ENCODE measurements at places on chromosomes 1 and 21. TPM values are rescaled to one million over a fixed set of nuclear protein-coding genes. Genes with fewer than 3 reads are reported as not detected.

- H3K4me3 ChIP-seq = no peak overlapping the region
- no peaks in the 10 kb centered on the region for H3K36me3 ChIP-seq
- no peaks in the 10 kb centered on the region for H3K27me3 ChIP-seq
- DNase-seq = no peak
- H3K4me1 ChIP-seq = no peaks in the 10 kb centered on the region
- H3K27ac ChIP-seq = no peak overlapping the region
Measured at GRCh38 chr1:189605226-189605625, 872.4 kb downstream of the BRINP3 start.

GRCh38 chr21:33401630-33401992 lies 1.6 kb upstream of the IFNGR2 start:
- H3K36me3 ChIP-seq = no peaks in the 10 kb centered on the region
- no peak for DNase-seq
- H3K4me3 ChIP-seq = no peak overlapping the region
- no peaks in the 10 kb centered on the region for H3K27me3 ChIP-seq
- H3K27ac ChIP-seq = no peak overlapping the region

- H3K27me3 ChIP-seq = no peaks in the 10 kb centered on the region
- H3K36me3 ChIP-seq = no peaks in the 10 kb centered on the region
- peak overlapping the region; percentile 24 for H3K4me3 ChIP-seq
- DNase-seq = no peak
Measured at GRCh38 chr1:27869719-27870085, 2.6 kb upstream of the THEMIS2 start.

DNA sequence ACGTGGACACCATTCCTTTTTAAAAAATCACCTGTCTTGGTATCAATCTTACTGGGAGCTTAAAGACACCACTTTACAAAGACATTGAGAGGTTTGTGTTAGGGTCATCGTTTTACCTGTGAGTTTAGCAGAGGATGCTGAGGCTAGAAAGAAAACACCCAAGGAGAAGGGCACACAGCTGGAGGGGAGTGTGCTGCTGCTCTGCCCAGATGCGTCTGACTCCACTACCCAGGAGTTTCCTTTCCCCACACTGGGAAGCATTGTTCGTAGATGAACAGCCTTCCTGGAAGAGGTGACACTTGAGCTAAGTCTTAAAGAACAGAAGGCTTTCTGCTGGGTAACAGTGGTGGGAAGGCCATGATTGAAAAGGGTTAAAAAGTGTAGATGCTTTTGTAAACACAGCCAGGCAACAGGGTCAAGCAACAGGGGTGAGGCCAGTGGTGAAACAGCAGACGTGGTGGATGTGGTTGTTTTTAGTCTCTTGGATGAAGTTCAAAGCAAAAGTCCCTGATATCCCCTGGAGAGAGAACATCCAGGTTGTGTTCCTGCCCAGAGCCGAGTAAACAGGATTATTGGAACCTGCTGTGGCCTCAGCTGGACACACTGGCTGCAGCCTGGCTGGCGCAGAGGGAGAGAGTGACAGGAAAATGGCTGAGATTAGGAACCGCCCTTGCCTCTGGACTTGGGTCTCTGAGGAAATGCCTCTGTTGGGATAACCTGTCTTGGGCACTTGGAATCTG lies 198.6 kb upstream of the JUN start:
- H3K4me1 ChIP-seq = peaks cover 4% of the 10 kb centered on the region
- H3K27me3 ChIP-seq = no peaks in the 10 kb centered on the region
- DNase-seq = no peak
- no peak overlapping the region for H3K4me3 ChIP-seq

GRCh38 chr21:15625363-15625762 lies 104.4 kb upstream of the USP25 start:
- no peak overlapping the region for H3K27ac ChIP-seq
- no peaks in the 10 kb centered on the region for H3K27me3 ChIP-seq

GRCh38 chr1:75127916-75128717 lies 6.1 kb upstream of the LHX8 start:
- no peaks in the 10 kb centered on the region for H3K36me3 ChIP-seq
- H3K4me1 ChIP-seq = no peaks in the 10 kb centered on the region
- H3K27me3 ChIP-seq = peaks cover 11% of the 10 kb centered on the region
- H3K4me3 ChIP-seq = no peak overlapping the region

DNA sequence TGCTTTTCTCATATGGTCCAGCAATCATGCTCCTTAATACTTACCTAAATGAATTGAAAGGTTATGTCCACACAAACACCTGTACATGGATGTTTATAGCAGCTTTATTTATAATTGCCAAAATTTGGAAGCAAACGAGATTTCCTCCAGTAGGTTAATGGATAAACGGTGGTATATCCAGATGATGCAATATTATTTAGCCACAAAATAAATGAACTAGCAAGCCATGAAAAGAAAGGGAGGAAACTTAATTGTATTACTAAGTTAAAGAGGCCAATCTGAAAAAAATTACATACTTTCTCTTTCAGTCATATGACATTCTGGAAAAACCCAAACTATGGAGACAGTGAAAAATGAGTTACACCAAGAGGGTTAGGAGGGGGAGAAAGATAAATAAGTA lies 76.3 kb upstream of the LRRC7 start:
- no peaks in the 10 kb centered on the region for H3K4me1 ChIP-seq
- no peak overlapping the region for H3K4me3 ChIP-seq
- DNase-seq = no peak

- no peak for DNase-seq
- H3K27me3 ChIP-seq = no peaks in the 10 kb centered on the region
- H3K36me3 ChIP-seq = no peaks in the 10 kb centered on the region
- H3K27ac ChIP-seq = no peak overlapping the region
- H3K4me3 ChIP-seq = no peak overlapping the region
Measured at GRCh38 chr21:31795992-31796391, 64.1 kb upstream of the SCAF4 start.

Gene ARTN
- polyA plus RNA-seq = not detected

Gene TATDN3
- polyA plus RNA-seq = 28.0 TPM

Gene TSSK3
- 0.34 TPM for polyA plus RNA-seq

Gene KCTD3
- 8.9 TPM for polyA plus RNA-seq

Gene SLFNL1
- polyA plus RNA-seq = 0.98 TPM

Gene TRIM45
- polyA plus RNA-seq = 0.60 TPM

Gene ZMYND12
- polyA plus RNA-seq = 0.67 TPM

Measured in GM12878 (cell line).